ENCODE measurements at places on chromosomes 7 and 10.
A peak's percentile ranks its signal among the peaks of the same experiment; 100 is the strongest.

- DNase-seq: no peak
Observed at GRCh38 chr10:88185830-88186229, 322.4 kb downstream of the PTEN start.

DNA sequence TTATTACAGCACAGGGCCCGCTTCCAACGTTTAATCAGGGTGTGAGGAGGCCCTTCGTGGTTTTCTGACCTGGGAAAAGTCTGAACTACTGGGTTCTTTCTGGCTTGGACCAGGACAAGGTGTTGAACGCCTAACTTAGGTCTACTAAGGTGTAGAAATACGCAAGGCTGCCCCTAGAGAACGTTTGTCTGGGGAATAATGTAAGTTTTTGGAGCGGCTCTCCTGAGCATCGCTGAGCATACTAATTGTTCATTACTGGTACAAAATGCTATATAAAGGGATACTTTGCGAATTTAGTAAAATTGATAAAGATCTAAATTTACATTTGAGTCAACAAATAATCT, 32.4 kb upstream of the TOMM7 start:
- no peak for DNase-seq

GRCh38 chr7:46150202-46150601, 229.1 kb upstream of the IGFBP3 start:
- no peak for DNase-seq

DNA sequence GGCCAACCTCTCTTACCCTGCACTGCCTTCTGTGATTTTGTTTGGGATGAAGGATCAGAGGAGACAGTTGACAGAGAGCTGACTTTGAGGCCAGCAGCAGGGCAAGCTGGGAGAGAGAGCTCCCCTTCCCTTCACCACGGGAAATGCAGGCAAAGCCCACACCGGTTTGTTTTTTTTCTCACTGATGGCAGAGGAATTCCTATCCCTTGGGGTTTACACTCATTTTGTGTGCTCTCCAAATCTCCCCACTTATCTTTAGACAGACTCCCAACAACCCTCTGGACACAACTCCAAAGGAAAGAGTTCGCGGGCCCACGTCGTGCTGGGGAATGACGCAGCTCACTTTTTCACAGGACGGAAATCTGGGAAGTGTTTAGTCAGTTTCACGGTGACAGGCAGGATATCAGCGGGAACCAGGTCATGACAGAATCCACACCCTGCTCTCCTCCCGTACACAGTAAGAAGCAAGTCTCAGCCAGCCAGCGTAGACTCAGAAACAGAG, 68.3 kb upstream of the FAM171A1 start:
- no peak for DNase-seq

- DNase-seq: no peak
Observed at GRCh38 chr7:14738086-14738485, 164.5 kb downstream of the DGKB start.

DNA sequence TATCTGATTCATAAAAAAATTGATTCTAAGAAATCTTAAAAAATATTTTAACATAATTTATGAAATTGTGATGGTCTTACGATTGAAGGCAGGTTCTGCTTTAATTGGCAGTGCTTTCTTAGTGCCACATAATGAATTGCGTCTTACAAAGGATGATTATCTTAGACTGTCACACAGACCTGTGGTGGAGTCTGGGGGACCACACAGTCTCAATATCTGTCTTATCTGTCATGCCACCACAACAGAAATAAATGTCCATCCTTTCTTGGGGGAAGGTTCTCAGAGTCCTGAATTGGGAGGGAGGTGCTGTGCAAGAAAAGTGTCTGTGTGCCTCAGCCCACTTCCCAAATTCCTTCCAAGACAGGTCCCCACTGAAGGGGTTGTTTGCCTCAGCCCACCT, 34.0 kb downstream of the ZDHHC6 start:
- DNase-seq: no peak

- no peak for DNase-seq
Observed at GRCh38 chr10:44253769-44254462, 131.0 kb downstream of the CXCL12 start.

DNA sequence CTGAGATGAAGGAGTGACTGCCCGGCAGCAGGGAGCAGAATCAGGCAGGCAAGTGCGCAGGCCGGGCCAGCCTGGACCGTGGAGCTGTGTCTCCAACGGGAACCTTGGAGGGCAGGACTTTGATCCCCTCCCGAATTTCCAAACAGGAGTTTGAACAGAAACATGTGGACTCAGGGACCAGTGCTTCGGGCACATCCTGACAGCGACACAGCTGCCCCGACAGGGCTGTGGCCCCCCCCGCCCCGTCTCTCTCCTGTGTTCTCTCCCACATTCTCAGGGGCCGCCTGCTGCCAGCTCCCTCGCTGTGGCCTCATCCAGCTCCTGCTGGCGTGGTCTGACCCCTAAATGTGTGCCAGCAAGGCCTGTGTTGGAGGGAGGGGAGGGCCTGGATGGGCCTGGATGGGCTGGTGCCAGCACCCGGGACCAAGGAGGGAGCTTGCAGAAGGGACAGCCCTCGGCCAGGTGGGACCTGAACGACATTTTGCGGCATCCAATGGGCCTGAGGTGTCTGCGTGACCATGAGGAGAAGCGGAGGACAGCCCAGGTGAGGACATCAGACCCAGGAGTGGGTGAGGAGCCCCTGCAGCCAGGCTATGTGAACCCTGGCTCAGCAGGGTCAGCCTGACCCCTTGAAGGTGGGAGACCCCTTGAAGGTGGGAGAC, 222.9 kb downstream of the DNAJB6 start:
- DNase-seq: no peak

DNA sequence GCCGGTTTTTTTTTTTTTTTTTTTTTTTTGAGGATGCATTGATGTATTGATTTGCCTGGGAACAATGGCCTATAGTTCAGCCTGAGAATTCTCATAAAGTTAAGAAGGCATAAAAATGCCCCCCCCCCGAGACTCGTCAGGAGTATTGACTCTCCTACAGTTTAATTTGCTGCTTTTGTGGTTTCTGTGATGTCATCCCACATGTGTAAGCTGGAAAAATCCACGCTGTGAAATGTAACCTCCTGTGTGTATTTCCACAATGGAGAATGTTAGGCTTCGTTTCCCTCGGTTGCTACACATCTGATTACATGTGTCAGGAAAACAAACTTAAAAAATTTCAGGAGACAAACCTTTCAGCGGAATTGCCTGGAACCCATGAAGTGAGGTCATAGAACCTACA, 117.9 kb downstream of the FANK1 start:
- no peak for DNase-seq

- DNase-seq: no peak
Observed at GRCh38 chr7:135877805-135878204, 99.4 kb downstream of the MTPN start.

- no peak for DNase-seq
Observed at GRCh38 chr7:158274404-158274811, 313.2 kb downstream of the PTPRN2 start.

GRCh38 chr10:57664815-57665214, 602.9 kb downstream of the IPMK start:
- DNase-seq: no peak

GRCh38 chr10:78849731-78850130, 219.0 kb upstream of the ZMIZ1 start:
- no peak for DNase-seq

DNA sequence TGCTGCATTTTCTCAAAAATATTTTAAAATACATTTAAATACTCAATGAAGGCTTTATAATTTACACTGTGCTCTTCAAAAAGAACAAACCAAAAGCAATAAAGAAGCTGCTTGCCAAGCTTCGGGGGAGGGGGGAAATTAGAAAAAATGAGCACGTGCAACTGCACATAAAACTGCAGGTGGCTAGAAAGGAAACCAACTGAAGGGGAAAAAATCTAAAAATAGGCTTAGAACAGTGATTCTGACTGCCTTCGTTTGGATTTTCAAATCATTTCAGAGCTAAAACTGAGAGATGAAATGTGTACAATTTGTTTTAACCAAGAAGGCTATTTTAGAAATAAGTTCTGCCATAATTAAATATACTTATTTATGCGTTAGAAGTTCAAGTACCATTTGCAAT, 61.4 kb downstream of the ABI1 start:
- no peak for DNase-seq

DNA sequence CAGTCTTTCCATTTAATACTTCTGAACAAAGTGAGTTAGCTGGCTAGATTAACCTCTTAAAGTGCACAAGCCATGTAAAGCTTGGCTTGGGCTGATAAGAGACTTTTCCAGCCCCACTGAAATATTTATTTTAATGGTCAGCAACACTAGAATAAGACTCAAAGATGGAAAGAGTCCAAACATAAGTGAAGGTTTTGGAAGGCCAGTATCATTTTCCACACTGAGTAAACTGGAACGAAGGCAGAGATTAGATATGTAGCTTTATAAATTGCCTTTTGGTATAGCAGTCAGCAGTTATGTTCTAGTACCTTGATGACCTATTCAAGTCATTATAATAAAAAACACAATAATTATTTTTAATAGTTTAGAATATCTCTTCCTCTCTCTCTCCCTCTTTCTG, 102.2 kb downstream of the HDAC9 start:
- DNase-seq: no peak

- no peak for DNase-seq
Observed at GRCh38 chr10:115572740-115573455, 479.7 kb downstream of the ATRNL1 start.

GRCh38 chr7:27144781-27145164, 1.3 kb upstream of the HOXA5 start:
- DNase-seq: no peak

- DNase-seq: no peak
Observed at GRCh38 chr10:3270577-3271316, 98.2 kb upstream of the PITRM1 start.

- DNase-seq: no peak
Observed at GRCh38 chr10:113683300-113683699, 3.6 kb downstream of the CASP7 start.

GRCh38 chr10:97708976-97709946, 4.3 kb upstream of the MARVELD1 start:
- DNase-seq: peak; percentile 57

DNA sequence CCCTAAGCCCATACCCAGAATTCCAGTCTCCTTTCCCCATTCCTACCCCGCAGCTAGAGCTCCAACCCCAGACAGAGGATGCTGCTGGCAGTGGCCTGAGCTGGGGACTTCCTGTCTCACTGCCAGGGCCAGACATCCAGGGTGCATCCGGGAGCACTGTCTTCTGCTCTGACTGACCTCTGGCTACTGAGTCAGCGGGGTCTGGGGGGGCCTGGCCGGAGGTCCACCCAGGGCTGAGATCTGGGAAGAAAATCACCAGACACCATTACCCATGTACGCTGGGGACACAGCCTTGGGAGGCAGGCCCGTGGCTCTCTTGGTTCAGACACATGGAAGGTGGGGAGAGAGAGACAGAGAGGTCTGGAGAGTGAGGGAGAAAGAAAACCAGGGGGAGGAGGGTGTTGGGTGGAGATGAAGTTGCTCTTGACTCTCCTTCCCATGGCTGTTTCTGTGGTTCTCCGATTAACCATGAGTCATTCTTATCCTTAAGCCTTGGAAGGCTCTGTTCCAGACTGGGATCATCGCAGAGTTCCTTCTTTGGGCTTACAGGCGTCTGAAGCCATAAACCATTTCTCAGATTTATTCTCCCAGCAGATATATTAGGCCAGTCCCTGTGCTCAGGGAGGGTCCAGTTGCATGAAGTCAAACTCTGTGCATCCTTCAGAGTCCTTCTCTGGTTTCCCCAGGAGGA, 23.6 kb downstream of the TSPAN15 start:
- no peak for DNase-seq

- no peak for DNase-seq
Observed at GRCh38 chr10:27724287-27724686, 21.3 kb downstream of the MKX start.

DNA sequence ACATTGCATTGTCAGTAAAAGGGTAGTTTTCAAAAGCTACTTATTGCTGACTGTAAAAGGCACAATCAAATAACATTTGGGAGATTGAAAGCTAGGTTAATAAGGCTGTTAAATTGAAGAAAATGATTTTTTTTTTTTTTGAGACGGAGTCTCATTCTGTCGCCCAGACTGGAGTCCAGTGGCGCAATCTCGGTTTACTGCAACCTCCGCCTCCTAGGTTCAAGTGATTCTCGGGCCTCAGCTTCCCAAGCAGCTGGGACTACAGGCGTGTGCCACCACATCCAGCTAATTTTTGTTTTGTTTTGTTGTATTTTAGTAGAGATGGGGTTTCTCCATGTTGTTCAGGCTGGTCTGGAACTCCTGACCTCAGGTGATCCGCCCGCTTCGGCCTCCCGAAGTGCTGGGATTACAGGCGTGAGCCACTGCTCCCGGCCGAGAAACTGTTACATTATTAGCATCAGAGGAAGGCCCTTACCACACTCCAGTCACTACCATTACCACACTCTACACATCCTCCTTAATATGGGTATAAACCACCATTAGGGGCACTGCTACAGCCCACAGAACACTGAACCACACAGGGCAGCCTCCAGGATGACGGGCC, 1.0 kb downstream of the CYP51A1 start:
- no peak for DNase-seq

- DNase-seq: no peak
Observed at GRCh38 chr7:147008530-147008929, 891.9 kb downstream of the CNTNAP2 start.

DNA sequence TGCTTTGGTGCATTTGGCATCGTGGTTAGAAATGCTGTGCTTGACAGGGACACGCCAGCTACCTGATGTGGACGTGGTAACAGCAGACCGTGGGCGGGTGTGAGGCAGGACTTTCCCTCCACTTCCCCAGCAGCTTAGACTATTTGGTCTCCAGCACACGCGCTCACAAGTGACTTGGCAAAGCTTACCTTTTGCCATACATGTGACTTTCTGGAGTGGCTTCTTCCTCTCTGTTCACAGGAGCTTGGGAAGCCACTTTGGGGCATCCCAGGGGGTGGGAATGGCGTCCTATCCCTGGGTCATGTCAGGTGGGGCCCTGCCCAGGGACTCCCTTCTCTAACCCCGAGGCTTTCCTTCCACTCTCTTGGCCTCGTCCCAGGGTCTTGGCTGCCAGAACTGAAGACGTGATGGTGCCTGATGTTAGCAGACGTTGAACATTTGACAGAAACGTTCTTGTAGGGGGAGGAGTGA, 228.7 kb upstream of the KLF6 start:
- peak; percentile 46 for DNase-seq

GRCh38 chr10:56135828-56136227, 225.2 kb downstream of the ZWINT start:
- no peak for DNase-seq

- no peak for DNase-seq
Observed at GRCh38 chr7:123282181-123282580, 82.4 kb upstream of the SLC13A1 start.

GRCh38 chr7:11193131-11193867, 219.6 kb downstream of the PHF14 start:
- no peak for DNase-seq

DNA sequence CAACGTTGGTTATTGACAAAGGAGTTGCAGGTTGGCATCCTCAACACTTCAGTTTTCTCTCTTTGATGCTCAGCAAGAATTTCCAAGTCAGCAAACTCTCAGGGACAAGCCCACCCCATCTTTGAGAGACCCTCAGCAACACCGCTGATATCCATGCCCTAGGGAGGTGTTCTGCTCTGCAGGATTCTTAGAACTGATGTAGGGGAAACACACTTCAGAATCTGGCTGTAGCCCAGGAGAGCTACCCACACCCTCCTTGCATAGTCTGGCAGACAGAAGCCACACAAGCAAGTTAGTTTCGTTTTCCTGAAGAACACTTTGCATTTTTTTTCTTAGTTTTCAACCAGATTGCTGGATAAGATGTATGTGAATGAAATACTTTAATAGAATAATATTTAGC, 822 bp downstream of the SAMD9L start:
- DNase-seq: peak; percentile 71
